ENCODE measurements at places on chromosomes 13 and 19.

DNA sequence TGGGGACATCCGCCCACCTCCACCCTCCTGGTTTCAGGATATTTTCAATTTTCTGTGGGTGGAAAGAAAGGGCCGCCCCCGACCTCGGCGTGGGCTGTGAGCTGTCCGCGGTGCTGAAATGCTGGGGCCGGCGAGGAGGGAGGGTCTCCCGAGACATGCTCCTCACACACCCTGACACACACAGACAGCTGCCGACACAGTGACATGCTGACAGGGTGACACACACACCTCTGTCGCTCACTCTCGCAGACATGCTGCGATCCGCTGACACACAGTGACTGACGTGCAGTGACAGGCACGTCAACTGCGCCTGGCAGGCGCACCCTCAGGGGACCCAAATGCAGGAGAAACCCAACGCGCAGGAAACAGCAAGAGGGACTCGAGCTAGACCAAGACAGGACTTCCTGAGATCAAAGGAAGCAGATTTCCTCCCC, 25.1 kb upstream of the MEIS3 start:
- DNase-seq = peak; percentile 44

DNA sequence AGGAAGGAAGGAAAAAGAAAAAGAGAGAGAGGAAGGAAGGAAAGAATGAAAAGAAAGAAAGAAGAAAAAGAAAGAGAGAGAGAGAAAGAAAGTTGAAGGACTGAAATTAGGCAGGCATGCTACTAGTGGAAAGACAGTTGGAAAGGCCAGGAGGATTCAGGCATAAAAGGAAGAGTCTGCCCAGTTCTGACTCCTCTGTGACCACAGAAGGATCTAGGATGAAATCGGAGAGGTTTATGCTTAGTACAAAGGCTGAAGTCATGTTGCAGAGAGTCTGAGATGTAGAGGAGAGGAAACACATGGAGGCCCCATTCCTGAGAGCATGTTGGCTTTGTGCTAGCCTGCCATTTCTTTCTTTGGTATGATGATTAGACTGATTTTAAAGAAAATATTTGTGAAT, 246.5 kb upstream of the ARGLU1 start:
- no peak for DNase-seq

GRCh38 chr19:58060231-58060630, 1.1 kb downstream of the ZNF135 start:
- DNase-seq = no peak

- DNase-seq = peak; percentile 78
Observed at GRCh38 chr19:1063030-1063908, 3.7 kb upstream of the ARHGAP45 start.

DNA sequence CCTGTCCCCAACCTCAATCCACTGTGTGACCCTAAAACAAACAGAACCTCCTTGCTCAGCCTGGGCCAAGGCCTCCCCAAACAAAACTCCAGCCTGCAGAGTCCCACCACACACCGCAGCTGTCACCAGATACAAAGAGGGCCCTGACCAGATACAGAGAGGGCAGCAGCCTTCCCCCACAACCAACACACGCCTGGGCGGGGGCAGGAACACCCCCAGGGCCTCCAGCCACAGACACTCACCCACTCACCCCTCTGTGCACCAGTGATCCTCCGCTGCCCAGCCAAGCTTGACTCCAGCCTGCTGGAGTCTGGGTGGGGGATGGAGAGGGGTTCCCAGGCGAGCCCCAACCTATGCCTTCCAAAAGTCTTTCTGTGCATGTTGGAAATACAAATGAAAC, 5.9 kb upstream of the CIRBP start:
- no peak for DNase-seq

DNA sequence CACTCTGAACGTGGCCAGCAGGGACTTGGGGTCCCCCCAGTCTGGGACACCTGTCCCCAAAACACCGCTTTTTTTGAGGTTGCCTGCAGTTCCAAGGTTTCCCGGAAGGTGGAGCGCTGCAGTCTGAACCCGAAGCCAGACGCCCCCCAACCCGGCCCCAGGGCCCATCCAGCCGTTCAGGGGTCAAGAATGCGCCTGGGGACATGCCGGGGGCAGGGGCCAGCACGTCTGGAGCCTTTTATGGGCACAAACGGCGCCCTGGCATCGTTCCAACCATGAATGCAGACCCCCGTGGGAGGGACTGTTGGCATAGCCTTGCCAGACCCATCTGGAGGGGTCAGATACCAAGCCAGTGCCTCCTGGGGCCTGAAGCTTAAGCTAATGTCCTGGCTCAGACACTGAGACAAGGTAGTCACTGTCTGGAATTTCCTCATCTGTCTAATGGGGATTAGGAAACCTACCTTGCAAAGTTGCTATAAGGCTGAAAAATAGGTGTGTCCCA, 6.9 kb downstream of the S1PR5 start:
- peak; percentile 70 for DNase-seq

DNA sequence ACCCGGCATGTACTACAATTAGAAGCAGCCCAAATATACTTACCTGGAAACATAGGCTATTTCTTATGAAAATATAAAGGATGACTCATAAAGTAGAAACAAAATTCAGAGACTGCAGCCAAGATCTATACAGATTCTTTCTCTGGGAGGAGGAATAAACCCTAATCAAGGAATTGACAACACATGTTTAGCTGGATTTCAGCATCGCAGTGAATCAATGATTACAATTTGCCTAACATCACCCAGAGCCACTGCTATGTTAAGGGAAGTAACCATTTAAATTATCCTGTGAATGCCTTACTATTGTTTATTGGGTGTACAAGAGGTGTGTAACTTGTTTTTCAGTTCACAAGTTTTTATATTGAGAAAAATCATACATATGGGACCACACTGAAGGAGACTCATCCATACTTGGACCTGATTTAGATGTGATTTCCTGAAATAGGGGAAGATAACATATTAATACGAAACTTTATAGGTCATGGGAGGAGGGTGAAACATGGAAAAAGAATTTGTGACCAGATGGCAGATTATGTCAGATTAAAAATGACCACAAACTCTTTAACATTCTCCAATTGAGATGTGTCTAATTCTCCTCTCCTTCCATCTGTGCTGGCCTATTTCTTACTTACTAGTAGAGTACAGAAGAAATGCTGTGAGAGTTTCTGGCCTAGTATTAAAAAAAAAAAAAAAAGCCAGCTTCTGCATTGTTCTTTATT, 1168.4 kb downstream of the SLITRK1 start:
- no peak for DNase-seq

DNA sequence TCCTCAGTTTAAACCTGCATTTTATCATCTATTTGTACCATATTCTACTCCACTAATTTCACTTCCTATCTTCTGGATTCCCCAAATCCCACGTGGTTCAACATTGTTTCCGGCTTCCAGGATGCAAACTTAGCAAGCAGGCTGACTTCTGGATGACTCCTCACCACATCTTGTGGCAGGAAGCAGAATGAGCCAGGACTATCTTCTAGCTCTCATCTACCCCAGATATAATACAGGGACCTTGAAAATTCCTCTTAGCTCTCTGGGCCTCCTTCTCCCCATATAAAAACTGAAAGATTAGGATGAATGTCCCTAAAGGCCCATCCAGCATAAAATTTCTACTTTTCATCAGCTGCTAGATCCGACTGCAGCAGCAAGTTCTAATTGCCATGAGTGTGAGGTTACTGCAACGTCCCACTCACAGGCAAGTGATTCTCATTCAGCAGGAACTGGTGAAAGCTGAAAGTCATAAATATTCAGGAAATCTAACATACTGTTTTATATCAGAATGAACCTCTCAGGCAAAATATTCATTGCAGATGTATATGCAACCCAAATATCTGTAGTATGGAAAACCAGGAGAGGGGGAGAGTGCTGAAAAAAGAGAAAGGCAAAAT, 93.4 kb downstream of the KCTD12 start:
- no peak for DNase-seq

- no peak for DNase-seq
Observed at GRCh38 chr19:38494379-38494778, 60.9 kb downstream of the RYR1 start.

DNA sequence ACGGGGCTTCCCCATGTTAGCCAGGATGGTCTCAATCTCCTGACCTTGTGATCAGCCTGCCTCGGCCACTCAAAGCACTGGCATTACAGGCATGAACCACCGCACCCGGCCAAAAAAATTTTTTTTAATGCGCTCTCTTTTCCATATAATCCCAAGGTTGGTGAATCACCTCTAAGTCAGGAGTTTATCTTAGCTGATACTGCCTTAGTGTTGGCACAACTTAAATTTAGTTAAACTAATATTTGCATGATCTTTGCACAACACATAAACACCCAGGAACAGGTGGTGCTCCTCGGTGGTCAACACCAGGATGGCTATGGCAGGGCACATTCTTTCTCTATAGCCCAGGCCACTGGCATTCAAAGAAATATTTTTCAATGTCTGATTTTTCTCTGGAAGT, 24.1 kb upstream of the PSG7 start:
- no peak for DNase-seq

- no peak for DNase-seq
Observed at GRCh38 chr19:32580353-32580900, 563 bp upstream of the PDCD5 start.

GRCh38 chr13:83065108-83065507, 817.2 kb downstream of the SLITRK1 start:
- DNase-seq = no peak

DNA sequence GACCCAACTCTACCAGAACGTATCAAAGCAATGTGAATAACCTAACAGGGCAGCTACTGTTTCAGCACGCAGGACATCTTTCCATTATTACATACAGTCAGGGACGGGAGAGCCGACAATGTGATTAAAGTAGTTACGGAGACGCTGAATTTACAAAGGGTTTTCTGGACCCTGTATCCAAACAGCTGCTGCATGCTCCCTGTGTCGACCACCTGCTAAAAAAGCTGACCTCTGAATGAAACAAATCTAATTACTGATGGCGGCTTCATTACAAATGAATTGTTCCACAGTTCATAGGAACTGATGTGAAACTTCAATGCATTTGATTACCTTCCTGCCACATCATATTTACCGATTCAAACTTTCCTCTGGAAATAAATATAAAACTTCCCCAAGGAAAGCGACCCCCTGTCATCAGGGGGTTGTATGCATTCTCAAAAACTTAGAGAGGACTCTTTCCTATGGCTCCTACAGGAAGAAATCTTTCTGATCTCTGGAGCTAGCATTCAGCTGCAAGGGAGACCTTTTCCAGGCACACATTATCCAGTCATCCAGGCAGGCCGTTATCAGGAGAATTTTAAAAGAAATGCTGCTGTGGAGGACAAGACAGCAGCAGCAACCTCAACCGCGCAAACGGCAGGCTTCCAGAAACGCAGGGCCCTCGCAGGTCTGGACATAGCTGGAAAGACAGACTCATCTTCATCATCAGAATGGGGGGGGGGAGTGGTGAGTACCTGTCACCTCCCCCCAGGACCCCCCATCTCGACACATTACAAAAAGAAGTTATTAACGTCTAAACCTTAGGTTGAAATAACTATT, 3.1 kb downstream of the EFNB2 start:
- no peak for DNase-seq

GRCh38 chr13:31851216-31851615, 111.9 kb downstream of the RXFP2 start:
- no peak for DNase-seq

DNA sequence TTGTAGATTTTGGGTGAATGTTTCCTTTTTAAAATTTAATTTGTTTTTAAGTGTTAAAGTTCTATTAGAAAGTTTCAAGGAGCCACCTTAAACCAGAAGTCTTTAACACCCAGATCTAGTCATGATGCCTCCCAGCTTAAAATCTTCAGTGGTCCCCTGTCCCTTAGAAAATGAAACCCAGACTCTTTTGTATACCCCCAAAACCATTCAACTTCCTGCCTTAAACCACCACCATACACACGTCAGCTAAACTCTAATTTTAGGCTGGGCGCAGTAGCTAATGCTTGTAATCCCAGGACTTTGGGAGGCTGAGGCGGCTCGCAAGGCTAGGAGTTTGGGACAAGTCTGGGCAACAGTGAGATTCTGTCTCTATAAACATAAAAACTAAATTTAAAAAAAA, 37.9 kb downstream of the N4BP2L1 start:
- peak; percentile 41 for DNase-seq

DNA sequence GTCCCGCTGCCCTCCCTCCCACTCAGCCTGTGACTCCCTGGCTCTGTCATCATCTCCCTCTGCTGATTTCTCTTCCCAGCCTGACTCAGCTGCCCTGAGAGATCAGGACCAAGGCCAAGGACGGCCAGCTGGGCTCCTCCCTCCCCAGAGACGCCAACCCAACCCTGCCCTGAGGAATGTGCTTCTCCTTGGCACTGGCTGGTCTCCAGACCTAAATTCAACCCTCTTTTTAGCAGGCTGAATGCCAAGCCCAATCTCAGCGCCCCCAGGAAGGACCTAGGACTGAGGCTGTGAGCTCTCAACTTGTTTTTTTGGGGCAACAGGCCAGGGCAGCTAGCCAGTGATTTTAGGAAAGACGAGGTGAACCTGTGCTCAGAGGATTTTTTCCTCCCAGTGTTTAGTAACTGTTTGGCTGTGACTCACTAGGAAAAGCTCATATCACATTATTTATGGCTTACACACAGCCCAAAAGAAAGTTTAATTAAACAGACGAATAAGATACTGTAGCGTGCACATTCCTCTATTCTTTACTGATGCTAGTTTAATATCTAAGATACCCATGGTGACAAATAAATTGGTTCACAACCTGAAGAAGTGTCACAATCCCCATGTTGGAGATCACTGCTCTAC, 7.4 kb upstream of the IGFL1 start:
- no peak for DNase-seq

GRCh38 chr13:64529874-64530485, 2700.2 kb downstream of the PCDH9 start:
- no peak for DNase-seq

GRCh38 chr13:94254737-94255136, 224.7 kb downstream of the DCT start:
- DNase-seq = no peak

GRCh38 chr19:23410155-23410554, 14.9 kb upstream of the ZNF91 start:
- no peak for DNase-seq

DNA sequence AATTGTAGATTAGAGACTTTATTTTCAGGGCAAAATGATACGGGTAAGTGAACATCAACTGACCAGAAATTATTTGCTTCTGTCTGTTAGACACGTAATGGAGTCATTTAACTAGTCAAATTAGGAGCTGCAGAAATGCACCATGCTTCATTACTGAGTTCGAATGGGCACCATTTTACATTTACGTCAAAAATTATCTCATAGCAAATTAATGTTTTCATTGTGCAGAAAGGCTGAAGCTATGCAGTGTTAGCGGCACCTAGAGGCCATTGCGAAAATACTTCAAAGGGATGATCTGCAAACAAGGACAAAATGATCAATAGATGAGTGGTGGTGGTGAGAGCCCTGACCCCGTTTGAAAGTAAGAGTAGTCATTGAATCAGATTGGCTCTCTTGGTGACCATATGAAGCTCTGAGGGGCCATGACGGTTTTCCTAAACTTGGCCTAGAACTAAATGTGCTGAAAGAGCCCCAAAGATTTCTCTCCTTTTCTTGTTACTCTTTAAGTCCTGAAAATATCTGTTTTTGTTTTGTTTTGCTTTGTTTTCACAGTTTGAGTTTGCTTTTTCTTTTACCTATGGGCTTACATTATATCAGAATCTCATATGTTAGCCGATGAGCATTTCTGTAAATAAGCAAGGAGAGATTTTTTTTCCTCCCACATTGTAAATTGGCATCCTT, 277.9 kb downstream of the ZNF536 start:
- peak; percentile 15 for DNase-seq

- DNase-seq = no peak
Observed at GRCh38 chr13:40670307-40670706, 3.9 kb upstream of the FOXO1 start.

Data from CD4-positive, alpha-beta T cell treated with Interleukin-21 for 1 hour (primary cell).